ENCODE measurements at places on chromosomes 4 and X.

DNA sequence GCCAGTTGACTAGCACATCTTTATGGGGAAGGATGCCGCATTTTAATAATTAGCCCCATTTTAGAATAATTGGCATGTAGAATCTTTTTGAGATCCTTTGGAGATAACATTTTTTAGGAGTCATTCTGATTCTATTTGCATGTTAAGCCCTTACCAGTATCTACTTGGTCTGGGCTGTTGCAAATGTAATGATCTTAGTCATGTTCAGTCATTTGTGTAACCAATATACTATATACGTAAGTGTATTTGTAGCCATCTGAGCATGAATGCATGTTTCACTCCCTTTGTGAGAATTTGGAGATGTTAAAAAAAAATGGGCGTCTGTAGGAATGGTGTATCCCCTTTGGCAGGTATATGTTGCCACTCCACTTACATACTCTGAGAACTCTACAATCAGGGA, 119.1 kb downstream of the TEX13A start:
- no peak for DNase-seq

GRCh38 chr4:78689700-78690323, 86.3 kb upstream of the BMP2K start:
- DNase-seq: no peak

DNA sequence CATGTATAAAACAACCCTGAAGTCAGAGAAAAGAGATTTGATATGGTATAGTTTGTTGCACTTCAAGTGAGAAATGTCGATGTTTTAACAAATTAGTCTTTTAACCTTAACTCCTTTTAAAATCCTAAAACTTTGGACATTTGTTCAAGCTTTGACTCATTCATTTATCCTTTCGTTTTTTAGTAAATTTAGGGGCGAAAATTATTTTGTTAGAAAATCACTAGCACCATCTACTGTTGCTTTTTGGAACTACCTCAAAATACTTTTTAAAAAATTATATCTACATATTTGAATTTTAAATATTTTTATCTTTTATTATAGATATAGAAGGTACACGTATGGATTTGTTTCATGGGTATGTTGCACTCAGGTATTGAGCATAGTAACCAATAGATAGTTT, 165.1 kb upstream of the POF1B start:
- no peak for DNase-seq

GRCh38 chr4:122661176-122662160, 40.6 kb upstream of the IL21 start:
- no peak for DNase-seq

GRCh38 chr4:72531768-72532290, 37.2 kb downstream of the ADAMTS3 start:
- no peak for DNase-seq

All from left renal cortex interstitium (tissue), 4 donors.